ENCODE measurements at places on chromosomes 3 and 15.

DNA sequence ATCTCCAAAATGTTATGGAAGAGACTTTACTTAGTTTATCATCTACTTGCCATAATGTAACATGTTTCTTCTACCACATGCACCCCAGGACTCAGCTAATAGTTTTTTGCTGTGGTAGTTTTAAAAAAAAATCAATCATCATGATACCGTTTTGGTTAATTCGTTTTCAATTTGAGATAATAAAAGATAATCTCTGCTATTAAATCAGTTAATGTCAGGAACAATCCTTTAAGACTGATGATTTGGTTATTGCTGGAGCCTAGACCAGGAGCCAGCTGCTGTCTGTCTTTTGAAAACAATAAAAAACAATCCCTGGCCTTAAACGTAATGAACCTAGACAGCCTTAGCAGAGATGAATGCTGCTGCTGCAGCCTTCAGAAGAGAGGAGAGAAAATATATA, 403.7 kb downstream of the OXSM start:
- no peak for DNase-seq

DNA sequence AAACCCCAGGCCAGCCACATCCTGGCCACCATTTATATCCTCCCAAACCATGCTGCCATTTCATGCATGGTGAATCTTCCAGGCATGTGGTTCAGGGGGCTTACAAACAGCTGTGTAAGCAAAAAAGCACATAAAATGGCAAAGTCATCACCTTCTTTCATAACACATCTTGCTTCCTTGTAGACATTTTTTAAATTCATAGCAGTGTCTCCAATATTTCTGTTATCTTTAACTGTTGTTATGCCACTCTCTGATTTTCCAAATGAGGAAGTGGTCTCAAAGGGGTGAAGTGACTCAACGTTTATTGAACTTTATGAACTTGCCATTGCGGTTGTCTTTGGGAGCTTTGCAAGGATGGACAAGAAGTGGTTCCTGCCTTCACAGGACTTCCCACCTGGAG, 264.4 kb downstream of the MEX3B start:
- DNase-seq, result no peak

DNA sequence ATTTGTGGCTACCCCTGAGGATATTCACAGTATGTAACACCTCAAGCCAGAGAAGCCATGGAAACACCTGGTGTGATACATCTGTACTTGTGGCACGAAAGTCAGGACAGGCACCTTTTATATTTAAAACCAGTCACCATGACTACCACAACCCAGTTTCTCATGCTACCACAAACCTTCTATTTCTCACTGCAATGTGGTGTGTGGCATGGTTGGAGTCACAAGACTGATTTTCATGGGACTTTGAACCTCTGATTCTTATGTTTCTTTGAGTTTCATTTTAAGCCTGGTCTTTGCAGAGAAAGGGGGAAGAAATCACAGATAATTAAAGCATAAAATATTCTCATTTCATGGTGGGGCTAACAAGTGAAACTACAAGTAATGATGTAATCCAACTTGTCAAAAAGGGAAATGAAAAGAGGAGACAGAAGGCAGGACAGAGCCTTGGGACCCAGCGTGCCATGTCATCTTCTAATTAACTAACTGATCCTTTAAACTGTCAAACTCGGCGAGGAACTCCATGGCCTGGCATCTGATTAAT, 175.9 kb downstream of the PDZRN3 start:
- no peak for DNase-seq

GRCh38 chr3:73624017-73624820, 522 bp downstream of the PDZRN3 start:
- no peak for DNase-seq

GRCh38 chr15:61815356-61816083, 244.7 kb downstream of the VPS13C start:
- no peak for DNase-seq

GRCh38 chr15:67241132-67241855, 13.2 kb downstream of the AAGAB start:
- peak; percentile 15 for DNase-seq

- DNase-seq, result no peak
Measured at GRCh38 chr3:182212479-182213076, 500.9 kb downstream of the SOX2 start.

DNA sequence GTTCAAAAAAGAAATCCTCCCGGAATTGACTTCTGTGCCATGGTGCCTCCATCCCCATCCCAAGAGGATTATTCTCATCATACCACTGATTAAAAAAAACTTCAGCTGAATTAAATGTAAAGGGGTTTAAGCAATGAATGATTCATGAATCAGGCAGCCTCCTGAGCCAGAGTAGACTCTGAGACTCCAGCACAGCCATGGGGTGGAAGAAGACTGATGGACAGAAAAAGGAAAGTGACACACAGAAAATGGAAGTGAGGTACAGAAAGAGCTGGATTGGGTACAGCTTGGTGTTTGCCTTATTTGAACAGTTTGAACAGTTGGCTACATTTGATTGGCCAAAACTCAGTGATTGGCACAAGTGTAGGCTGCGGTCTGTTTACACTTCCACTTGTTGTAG, 224.8 kb upstream of the ATP10A start:
- no peak for DNase-seq

DNA sequence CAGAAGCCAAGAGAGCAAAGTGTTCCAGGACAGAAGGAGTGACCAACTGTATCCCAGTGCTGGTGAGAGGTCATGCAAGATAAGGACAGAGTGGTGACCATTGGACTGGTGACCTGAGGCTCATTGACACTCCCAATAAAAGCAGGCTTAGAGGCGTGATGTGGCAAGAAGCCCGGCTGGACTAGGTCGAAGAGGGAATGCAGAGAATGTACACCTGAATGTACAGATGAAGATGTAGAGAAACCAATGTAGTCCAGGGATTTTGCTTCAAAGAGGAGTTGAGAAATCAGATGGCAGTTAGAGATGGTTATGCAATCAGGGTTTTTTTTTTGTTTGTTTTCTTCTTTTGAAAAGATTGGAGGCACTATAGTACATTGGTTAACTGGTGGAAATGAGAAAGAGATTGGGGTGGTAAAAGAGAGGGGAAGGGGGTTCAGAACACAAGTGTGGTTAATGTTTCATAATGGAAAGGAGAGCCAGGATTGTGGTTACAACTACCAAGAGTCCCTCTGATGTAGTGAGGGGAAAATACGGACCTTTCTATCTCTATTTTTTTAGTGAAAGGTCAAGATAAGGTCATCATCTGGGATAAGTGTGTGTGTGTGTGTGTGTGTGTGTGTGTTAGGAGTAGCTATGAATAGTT, 23.3 kb downstream of the ST3GAL6 start:
- no peak for DNase-seq

DNA sequence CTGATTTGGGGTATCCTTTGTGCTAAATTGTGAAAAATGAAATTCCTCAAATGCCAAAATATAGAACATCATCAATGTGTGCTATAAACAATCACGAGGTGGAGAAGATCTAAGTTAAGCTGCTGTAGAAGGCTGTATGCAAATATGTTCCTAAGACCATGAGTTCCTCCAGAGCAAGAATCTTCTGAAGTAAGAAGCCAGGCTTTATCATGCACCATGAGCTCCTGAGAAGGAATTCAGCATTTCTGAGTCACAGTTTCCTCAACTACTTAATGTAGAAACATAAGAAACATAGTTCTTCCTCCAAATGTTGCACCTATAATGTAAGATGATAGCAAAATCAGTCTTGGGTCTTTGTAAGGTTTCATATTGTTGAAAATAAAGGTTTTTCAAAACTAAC, 241.7 kb upstream of the MDFIC2 start:
- DNase-seq, result no peak

GRCh38 chr3:125331243-125331642, 43.9 kb downstream of the ZNF148 start:
- DNase-seq, result no peak
